ENCODE measurements at places on chromosomes 4 and X.

- no peak for DNase-seq
Observed at GRCh38 chr4:108149588-108150380, 18.9 kb downstream of the LEF1 start.

DNA sequence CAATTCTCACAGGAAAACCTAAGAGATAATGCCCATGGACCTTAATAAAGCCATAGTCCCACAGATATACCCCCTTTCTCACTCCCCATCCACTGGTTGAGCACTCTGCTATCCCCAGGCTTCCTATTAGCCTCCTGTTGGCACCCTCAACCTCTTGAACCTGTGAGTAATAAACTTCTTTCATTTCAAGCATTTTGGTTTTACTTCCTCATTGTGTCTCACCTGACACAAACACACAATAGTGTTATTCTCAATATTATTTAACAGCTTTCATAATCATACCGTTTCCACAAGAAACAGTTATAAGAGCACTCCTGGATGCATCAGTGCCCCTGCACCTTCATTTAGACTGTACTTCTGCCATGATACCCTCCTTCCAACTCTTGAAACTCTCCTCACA is 56.8 kb downstream of the TRPC5 start:
- DNase-seq = no peak

DNA sequence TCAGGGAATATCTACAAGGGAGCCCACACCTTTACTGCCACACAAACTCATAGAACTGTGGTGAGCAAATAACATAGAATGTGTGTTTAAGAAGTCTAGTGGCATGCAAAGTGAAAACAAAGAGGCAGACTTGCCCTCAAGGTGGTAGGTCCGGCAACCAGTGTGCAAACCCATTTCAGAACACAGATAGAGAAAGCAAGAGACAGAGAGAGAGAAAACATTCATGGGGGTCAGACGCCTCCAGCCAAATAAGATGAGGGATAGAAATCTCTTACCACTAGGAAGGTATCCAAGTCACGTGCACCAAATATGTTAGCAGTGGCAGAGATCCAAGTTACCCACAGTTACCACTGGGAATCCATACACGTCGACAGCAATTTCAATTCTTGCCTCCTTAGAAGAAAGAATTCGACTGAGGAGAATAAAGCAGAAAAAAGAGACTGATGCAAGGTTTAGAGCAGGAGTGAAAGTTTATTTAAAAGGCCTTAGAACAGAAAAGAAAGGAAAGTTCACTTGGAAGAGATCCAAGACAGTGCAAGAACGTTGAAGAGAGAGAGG is 252.8 kb downstream of the NAP1L3 start:
- DNase-seq = no peak

DNA sequence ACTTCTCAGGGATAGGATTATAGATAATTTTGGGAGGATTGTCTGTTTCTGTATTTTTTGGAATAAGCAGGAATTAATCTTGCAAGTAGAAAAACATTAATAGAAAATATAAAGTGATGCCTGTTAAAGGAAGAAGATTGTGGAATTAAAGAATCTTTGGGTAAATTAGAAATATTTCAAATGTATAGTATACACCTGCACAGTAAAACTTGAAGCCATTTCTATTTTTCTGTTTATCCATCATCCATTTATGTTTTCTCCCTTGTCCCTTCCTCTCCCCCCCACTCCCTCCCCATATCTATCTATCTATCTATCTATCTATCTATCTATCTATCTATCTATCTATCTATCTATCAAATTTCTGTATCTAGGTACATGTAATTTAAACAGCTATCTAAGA is 46.9 kb upstream of the GEMIN8 start:
- DNase-seq = no peak

GRCh38 chr4:70183168-70183939 is 12.2 kb upstream of the ODAM start:
- DNase-seq = no peak

DNA sequence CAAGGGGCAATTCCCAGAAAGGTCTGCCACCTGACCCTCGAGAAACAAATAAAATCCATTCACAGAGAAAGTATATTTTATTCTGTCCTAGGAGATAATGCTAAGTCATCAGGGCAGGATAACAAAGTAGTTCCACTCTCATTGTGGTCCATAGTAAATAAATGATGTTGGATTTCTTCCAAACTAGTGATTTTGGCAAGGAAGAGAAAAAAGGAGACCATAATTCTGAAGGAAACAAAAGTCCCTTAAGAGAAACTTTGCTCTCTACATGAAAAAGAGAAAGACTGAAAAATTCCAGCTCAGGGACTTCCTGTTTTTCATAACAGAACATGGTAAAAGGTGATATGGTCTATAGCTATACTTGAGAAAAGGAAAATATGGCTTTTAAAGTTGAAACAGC is 71.5 kb upstream of the DDX60 start:
- no peak for DNase-seq

DNA sequence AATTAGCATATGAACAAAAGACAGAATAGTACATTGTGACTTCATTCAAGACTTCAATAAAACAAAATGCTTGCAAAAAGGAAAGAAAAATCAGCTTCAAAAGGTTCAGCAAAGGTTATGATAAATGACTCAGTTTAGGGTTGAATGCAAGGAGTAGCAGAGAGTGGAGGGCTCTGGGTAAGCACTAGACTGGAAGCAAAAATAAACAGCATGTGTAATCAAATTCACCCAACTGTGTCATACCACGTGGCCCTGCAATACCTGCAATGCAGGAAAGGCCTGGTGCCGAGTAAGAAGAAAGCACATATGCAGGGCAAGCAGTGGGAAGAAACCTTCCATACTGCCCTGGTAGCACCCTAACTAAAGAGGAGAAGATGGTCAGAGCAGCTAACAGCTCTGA is 88.7 kb downstream of the ATP11C start:
- DNase-seq = no peak

Data from CD4-positive, alpha-beta T cell treated with Interleukin-17A for 4 hours (primary cell).